ENCODE measurements at places on chromosomes 4 and X. TPM values are rescaled to one million over a fixed set of nuclear protein-coding genes. Genes with fewer than 3 reads are reported as not detected.

ZNF182 gene
- 12.3 TPM for total RNA-seq

PTCHD1 gene
- total RNA-seq: not detected

SRPX gene
- total RNA-seq: 0.21 TPM

- H3K36me3 ChIP-seq: no peaks in the 10 kb centered on the region
- H3K4me3 ChIP-seq: no peak overlapping the region
- no peaks in the 10 kb centered on the region for H3K4me1 ChIP-seq
- H3K27me3 ChIP-seq: peaks cover 4% of the 10 kb centered on the region
These were observed 89.3 kb downstream of the APBB2 start for GRCh38 chr4:41124916-41125548.

GRCh38 chr4:77564231-77564630 lies 41.4 kb upstream of the CXCL13 start:
- no peak overlapping the region for H3K4me3 ChIP-seq
- H3K4me1 ChIP-seq: no peaks in the 10 kb centered on the region
- no peak overlapping the region for H3K27ac ChIP-seq

GRCh38 chr4:112647785-112648184 lies 10.8 kb downstream of the LARP7 start:
- H3K4me3 ChIP-seq: no peak overlapping the region
- no peak overlapping the region for H3K27ac ChIP-seq
- H3K36me3 ChIP-seq: peaks cover 26% of the 10 kb centered on the region
- no peaks in the 10 kb centered on the region for H3K27me3 ChIP-seq

GRCh38 chrX:7163146-7163677 lies 15.3 kb upstream of the PUDP start:
- no peaks in the 10 kb centered on the region for H3K36me3 ChIP-seq
- no peaks in the 10 kb centered on the region for H3K4me1 ChIP-seq
- no peak for DNase-seq
- no peaks in the 10 kb centered on the region for H3K27me3 ChIP-seq

DNA sequence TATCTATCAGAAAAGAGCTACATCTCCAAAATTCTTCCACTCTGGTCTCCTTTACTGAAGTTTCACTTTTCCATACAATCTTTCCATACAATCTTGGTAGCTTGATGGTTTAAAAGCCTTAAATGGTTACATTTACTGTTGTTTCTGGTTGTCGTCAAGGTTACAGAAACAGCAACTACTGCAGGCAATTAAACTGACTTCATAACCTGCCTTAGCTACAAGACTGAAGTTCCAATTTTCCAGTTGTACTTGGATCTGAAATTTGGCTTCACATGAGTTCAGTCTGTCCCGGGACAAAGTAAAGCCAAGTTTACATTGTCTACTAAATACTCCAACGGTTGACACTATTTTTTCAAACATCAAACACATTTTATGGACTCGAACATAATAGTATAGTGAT lies 326.4 kb downstream of the ANKRD50 start:
- no peak overlapping the region for H3K4me3 ChIP-seq
- H3K27ac ChIP-seq: no peak overlapping the region
- H3K27me3 ChIP-seq: no peaks in the 10 kb centered on the region
- DNase-seq: no peak

Measured in activated CD4-positive, alpha-beta T cell treated with anti-CD3 and anti-CD28 coated beads, Interleukin-2, amount 10 ng/mL, durations not matched to agents 7 days and 5 days (primary cell).